ENCODE measurements at places on chromosomes 3 and 15.
A peak's percentile ranks its signal among the peaks of the same experiment; 100 is the strongest.

DNA sequence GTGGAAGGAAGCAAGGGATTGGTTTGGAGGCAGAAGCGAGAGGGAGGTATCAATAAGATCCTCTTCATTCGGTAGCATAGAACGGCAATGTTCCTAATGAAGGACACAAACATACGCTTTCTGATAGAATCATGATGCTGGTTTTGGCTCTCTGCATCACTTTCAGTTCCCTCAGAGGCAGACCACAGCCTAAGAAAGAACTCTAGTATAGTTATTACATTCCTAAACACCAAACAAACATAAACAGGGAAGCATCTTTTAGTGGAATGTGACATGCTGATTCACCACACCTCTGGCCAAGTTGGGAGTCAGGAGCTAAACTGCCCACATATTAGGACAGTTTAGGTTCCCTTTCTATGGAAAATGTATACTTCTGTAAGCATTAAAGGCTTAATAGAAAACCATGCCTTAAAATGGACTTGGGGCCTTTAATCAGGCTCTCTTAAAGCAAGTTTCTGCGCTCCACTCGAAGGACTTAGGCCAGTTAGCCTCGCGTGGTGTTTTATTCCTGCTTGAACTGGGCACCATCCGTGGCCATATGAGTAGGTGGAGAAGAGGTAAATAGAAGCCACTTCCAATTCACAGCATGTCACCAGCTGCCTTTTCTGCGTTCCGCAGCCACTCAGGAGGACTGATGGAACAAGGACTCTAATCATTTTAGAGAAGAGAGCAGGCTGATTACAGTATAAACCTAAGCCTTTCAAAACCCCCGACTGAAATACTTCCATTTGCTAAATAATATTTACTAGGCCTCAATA lies 53.7 kb downstream of the CD47 start:
- DNase-seq, result no peak

- DNase-seq, result no peak
Observed at GRCh38 chr3:36206956-36207580, 173.2 kb upstream of the STAC start.

DNA sequence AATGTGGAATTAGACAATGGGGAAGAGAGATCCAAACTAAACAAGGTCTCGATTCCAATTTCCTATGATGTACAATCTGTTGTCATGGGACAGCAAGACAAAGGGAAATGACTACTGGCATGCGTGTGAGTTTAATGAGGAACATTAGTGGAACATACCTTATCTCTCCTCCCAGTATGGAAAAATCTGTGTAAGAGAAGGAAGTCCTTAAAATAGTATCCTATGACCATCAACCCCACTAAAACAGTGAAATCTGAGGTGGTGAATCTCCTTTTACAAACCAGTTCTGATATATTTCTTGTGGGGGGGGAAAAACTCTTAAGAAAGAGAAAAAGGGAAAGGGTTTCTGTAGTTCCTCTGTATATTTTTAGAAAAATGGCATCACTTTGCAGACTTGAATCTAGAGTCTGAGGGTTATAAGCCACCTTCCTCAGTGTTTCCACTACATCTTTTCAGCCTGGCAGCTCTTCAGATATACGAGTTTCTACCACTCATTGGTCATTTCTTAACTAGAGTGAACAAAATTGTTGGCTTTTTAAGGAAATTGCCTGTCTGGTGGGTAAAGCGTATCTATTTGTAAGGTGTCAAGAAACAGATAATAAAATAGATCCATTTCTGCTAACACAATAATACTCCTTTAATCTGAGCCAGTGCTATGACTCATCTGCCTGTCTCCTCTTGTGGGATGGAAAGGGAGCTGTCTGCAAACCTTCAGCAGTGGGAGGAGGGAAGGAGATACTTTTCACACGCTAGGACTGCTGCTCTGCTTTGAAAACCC lies 3.0 kb upstream of the TNFAIP8L3 start:
- no peak for DNase-seq

DNA sequence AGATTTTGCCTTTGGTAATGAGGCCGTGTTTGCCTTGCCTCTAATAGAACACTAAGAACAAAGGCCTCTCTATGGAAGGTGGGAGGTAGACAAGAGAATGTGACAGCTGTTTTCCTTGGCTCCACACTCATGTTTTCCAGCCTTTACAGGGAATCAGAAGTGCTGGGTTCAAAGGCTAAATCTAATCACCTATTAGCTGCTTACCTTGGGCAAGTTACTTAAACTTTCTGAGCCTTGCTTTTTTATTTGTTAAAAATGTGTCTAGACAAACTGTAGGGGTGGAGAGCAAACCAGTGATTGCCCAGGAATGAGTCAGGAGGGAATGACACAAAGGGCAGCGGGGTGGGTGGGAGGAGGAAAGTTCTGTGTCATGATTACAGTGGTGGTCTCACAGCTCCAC lies 179.0 kb downstream of the P3H2 start:
- DNase-seq, result no peak

DNA sequence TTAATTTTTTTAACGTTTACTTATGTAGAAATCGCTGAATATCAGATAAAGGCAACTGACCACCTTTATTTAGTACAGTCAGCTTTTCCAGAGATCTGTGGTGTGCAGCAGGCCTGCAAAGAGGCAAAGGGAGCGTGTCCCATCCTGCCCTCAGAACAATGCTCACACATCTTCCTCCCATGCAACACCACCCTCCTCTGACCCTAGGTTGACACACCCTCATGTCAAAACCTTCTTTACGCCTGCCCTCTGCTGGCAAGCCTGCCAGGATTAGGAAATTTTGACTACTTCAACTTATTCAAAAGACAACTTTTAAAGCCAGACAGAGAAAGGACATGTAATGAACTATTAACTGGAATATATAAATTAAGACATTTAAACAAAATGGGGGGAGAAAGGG lies 513.7 kb downstream of the FOXP1 start:
- peak; percentile 88 for DNase-seq

- no peak for DNase-seq
Observed at GRCh38 chr3:195156286-195156890, 114.6 kb downstream of the XXYLT1 start.

DNA sequence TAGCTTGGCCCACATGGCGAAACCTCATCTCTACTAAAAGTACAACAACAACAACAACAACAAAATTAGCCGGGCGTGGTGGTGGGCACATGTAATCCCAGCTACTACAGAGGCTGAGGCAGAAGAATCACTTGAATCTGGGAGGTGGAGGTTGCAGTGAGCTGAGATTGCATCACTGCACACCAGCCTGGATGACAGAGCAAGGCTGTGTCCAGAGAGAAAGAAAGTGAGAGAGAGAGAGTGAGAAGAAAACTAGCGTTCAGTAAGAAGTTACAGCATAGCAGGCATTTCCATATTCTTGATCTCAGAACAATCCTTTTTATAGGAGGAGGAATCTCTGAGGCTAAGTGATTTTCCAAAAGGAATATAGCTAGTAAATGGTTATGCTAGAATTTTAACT lies 1076.1 kb downstream of the AGBL1 start:
- no peak for DNase-seq

DNA sequence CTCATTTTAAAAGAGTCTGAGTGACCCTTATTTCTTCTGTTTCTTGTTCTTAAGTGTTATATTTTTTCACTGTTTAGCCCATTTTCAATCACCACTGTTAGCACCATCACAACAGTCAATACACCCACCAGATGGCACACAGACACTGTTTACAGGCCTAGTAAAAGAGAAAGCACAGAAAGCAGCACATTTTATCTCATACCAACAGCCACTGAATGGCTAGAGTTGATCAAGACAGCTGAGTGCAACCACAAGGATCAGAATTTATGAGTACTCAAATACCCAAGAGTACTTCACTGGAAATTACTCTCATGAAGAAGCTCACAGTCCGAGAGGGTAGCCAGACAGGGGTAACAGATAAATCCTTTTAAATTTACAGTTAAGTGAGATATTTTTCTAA lies 127.0 kb downstream of the TFDP2 start:
- peak; percentile 97 for DNase-seq

DNA sequence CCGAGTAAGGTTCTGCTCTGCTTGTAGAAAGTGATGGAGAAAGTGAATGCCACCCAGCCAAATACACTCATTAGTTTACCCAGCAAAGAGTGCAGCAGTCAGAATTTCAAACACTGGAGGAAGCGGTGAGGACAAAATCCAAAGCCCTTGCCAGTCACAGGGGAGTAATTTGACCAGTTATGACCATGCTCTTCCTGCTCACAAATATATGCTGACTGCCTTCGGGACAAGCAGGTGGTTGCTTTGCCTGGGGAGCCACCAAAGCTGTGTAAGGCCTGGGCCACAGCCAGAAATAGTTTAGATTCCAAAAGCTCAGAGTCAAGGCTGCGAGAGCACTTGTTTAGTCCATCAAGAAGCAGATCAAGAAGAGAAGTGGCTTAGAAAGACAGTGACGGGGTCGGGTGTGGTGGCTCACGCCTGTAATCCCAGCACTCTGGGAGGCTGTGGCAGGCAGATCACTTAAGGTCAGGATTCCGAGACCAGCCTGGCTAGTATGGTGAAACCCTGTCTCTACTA lies 51.0 kb upstream of the ATP13A3 start:
- peak; percentile 32 for DNase-seq

DNA sequence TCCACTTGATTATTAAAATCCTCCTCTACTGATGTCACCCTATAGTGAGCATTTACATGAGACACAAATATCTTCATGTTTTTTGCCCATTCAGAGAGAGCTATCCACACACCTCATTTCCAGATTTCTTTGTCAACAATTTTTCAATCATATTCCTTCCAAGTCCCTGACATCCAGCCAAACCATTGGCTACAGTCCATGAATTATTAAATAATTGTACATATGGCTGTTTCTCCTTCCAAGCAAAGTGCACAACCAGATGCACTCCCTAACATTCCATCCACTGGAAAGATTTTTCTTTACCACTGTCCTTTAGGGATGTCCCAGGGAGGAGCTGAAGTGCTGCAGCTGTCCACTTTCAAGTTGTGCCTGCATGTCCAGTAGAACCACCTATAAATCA lies 328.0 kb upstream of the MDFIC2 start:
- DNase-seq, result no peak

DNA sequence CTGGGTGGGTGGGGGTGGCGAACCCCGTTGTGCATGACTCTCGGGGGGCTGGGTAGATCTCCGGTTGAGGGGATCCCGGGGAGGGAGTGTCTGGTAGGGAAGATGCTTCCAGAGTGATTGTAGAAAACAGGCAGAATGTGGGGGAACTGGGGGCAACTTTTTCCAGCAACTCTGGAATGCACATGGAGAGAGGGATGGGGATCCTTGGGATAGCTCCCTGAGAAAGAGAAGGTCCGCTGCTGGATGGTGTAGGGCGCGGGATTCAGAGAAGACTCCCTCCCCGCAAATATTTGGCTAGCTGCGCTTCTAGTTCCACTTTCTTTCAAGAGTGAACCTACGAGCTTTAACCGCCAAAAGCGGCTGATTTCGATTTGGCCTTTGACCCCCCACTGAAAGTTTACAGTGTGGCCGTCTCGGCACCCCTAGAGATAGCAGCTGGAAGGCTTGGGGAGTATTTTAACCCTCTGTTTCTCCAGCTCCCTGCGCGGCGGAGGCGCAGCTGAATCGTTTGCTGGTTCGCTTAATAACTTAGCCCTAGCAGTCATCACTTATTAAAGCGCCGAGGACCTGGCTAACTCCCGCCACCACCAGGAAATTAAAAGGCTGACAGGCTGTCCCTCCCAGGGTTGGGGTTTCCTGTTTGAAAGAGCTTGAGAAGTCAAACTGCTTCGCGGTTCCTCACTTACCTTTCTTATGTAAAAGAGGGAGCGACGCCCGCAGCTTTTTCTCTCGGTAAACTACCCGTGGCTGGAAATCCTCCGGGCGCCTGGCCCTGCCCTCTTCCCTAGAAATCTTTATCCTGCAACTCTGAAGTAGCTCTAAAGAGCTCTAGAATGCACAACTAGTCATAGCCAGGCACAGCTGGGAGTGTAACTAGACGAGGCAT lies 1.2 kb downstream of the PHLDB2 start:
- DNase-seq, result peak; percentile 85
